Eye (tissue), 1 donor: ENCODE measurements at places on chromosomes 3 and 15.
A peak's percentile ranks its signal among the peaks of the same experiment; 100 is the strongest.

DNA sequence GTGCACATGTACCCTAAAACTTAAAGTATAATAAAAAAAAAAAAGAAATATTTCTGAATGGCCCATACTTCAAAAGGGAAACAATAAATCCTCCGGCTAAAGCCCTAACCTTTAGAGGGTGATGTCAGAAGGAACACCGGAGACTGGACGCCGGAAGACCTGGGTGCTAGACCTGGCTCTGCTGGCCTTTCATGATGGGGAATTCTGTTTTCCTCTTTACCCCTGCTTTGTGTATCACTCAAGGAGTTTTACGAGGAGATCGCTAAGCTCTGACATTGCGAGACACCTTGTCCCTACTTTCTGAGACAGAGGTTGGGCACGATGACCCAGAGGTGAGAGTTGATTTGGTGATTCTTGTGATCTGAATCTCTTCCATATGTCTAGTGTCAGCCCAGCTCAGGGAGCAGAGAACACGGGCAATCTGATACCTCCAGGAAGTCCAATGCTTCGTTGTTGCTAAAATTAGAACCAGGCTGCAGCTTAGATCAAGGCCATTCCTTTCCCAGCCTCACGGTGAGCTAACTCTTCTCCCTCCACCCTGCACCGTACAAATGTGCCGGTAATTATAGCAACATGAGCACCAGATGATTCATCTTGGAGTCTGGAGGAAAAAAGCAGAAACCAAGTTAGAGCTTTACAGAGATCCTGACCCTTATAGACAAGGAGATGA, 42.0 kb upstream of the CFAP161 start:
- peak; percentile 61 for DNase-seq

DNA sequence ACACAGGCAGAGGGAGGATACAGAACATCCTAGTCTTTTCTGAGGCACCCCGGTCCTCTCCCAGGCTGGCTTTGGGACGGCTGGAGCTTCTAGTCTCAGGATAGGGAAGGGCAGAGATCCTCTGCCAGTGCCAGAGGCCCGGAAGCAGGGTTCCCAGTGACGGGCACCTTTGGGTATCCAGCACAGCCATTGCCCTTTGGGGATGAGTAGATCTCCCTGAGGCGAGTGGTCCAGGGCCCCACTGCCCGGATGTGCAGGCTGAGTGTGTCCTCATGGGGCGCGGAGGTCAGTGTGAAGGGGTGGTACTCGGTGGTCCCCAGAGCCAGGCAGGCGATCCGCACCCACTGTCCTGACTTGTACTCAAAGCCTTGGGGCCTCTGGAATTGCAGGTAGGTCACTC, 18.3 kb downstream of the DUOX2 start:
- DNase-seq: no peak

- no peak for DNase-seq
Measured at GRCh38 chr3:128069271-128069670, 17.0 kb downstream of the SEC61A1 start.

DNA sequence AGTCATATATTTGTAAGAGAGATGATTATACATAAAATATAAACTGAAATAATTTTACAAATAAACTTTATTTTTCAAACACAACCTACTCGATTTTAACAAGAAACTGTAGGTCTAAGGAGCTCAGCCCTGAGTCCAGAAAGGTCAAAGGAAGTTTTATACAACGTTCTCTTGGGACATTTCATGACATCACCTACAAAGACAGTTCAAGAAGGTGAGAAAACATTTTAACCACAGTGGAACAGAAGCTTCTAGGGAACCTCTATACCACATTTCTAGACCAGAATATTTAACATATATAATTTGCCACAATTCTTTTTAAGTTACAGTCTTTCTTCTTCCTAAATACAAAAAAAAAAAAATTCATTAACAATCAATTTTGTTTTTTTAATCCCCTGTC, 40.1 kb downstream of the CBLB start:
- no peak for DNase-seq

DNA sequence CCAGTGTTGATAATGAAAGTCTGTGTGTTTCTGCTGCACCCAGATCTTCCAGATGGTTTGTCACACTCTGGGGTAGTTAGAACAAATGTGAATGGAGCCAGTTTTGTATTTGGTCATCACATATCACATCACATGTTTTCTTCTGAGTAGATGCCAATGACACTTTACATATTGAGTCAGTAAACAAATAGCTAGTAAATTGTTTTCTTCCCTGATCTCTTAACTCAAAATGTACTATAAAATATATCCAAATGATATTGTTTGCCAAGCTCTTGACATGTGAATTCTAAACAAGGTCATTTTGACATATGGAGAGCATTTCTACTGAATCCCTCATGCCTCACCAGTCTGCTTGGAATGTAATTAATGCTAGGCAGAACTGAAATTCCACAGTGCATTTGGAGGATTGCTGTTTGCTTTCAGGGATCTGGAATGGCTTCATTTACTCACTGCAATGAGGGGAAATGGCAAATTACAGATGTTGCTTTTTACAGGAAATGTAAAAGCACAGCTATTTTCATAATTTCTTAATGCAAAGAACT, 45.0 kb downstream of the PDHB start:
- DNase-seq: peak; percentile 76

DNA sequence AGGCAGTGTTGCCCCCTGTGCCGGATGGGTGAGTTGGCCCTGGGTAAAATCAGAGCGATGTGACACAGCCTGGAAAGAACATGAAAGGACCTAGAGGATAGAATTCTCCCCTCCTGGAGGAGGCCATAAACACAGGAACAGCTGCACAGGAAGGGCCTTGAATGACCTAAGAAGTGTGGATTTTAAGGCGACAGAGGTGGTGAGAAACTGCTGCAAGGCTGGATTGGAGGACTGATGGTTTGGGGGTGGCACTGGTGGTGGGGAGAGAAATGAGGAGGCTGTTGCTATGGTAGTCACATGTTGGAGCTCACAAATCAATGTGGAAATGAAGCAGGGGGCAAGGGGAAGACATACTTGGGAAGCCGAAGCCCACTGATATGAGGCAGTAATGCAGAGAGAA, 13.8 kb downstream of the XIRP1 start:
- no peak for DNase-seq

DNA sequence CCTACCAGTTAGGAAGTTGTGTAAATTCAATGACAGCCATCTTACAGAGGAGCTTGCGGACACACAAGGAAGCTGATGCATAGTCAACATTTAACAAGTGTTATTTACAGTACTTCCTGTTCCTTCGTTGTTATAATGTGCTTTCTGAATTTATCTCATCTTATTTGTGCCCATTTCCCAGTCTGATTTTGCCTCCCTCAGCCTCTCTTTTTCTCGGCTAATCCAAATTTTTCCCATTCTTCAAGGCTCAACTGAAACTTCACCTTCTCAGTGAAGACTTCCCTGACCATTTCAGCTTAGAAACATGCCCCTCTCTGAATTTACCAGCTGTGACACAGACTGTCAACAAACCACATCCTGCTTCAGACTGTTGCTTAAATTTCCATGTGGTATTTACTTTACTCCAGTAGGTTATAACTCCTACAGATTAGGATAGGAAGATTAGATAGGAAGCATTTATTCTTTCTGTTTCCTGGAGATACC, 55.7 kb upstream of the CP start:
- no peak for DNase-seq

DNA sequence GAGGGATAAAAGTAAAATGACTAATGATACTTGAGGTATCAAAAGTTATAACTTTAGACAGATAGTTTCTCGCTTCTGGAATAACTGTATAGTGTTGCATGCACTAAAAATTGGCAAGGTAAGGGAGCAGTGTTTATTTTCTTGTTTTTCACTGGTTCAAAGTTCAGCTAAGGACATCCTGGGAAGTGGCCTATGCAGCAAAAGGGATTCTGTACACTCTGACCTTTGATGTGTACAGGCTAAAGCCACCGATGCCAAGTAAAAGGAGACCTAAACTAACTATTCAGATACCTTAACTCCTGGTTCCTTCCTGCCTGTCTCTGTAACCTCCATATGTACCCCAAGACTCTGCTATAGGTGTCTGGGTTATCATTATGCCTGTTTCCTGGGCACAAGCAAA, 1.7 kb downstream of the FBXO40 start:
- no peak for DNase-seq

DNA sequence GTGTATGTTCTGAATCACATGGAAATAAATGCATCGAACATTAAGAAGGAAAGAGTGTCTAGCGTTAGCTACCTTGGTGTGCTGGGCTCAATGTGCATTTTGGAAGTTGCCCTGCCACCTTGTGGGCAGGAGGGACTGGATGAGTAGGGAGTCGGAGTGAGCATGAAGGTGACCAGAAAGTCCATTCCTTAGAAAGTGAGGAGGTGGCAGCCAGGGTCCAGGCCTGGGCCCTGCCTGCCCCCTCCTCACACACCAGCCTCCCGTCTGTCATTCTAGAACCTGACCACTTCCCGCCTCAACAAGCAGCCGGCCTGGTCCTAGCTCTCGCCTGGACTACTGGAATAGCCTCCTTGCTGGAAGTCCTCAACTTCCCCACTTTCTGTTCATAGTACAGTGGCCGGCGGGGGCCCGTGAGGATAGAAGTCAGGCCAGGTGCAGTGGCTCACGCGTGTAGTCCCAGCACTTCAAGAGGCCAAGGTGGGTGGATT, 10.2 kb upstream of the GATA2 start:
- DNase-seq: no peak

- peak; percentile 32 for DNase-seq
Measured at GRCh38 chr3:55718521-55718921, 231.4 kb upstream of the WNT5A start.

DNA sequence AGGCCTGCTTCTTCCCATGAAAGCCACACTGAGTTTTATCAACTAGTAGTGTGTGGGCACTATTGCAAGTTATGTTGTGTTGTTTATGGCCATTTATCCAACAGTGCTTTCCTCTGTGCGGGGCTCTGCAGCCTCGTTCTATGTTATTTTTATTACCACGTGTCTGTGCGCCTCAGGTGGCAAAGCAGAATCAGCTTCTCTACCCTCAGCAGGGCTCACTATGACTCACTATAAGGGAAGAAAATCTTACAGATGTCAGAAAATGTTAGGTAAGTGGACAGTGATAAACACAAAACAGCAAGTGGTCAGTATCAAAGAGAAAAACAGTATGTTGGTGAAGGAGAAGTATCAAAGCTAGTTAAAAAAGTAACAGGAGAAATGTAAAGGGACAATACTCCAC, 61.4 kb downstream of the MOBP start:
- DNase-seq: no peak

DNA sequence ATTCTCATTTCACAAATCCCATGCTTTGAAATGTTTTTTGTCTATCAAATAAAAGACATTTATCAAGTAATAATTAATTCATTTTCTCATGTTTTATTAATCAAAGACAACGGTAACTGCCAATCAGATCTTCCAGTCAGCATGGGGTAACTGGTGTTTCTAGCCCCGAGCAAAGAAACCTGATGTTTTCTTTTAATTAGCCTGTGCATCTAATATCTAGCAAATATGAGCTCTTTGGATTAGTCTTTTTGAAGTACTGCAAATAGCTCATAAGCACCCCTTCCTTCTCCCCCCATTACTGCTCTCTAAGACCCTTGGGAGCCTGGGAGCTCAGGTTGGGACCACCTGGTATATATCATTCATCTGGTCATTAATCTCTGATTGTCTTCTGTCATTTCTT, 43.1 kb upstream of the SRGAP3 start:
- DNase-seq: peak; percentile 52

DNA sequence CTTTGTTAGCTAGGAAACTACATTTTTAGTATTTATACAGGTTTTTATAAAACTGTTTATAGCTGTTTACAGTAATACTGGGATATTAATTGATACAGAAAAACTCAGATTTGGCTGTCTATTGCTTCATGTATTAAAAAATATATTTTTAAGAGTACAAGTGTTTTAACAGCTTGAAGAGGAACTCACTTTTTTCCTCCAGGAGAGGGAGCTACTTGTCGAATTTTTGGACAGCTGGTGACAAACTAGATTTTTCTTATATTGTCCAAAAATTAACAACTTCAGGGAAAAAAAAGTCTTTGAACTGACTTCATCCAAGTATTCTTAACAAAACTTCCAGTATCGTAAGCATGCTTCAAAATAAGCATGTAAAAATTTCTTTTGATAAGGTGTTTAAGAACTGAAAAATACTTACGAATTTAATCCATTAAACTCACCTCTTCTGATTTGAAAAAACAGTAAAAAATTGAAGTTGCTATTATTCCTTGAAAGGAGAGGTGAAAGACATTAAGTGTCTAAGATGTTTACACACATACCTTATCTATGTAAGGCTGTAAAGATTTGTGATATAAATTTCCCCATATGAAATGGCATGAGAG, 4.0 kb downstream of the DIPK2A start:
- peak; percentile 85 for DNase-seq

DNA sequence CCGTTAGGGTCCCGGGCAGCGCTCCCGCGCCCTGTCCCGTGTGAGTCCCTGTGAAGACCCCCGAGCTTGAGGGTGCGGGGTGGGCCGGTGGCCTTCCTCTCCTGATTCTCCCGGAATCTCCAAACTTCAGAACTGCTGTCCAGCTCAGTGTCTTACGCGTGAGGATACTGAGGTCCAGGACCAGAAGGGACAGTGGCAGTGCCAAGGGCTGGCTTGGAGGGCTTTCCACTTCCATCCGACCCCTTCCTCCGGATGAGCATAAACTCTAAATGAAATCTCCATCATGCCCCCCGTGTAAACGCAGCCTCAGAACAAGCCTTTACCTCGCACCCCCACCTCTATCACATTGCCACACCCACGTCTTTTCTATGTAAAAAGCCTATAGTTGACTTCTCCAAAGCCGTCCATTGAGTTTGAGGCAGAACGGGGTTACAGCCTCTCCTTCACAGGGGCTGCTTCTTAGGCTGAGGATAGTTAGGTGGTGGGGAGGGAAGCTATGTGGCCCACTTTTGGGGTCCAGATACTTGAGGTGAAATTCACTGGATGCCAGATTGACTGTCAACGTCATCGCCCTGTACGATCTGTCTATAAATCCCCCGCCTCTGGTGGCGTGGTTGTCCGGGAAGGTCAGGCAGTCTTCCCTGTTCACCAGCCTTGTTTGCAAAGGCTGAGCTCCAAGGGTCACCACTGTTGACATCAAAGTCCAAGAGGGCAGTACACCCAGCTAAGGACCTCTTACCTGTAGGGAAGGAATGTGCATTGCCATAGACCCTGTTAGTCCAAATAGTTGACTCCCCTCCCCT, 1.1 kb downstream of the EDEM1 start:
- DNase-seq: peak; percentile 68

DNA sequence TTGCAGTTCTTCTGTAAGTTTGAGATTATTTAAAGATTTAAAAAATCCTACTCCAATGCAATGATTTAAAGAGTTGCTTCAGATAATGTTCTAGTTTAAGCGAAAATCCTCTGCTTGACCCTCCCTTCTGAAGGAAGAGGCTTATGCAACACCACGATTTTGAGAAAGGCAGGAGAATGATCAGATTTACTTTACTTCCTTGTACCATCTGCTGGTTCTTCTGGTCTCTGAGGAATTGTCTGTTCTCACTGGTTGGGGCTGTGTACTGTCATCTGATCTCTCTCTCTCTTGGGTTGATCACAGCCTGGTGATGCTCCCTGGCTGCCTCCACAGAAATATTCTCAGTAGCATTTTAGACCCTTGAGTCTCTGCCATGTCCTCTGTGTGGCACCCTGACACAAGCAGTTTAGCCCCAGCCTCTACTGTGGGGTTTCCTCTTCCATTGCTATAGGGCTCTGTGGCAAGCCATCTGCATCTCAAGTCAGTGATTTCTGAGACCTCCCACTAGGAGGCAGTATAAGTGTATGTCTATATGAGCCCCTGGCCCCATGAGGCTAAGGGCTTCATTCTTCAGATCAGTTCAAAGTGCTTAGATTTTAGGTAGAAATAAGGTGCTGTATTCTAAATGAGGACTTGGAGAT, 50.8 kb upstream of the PLAAT1 start:
- DNase-seq: peak; percentile 66

- no peak for DNase-seq
Measured at GRCh38 chr3:9951598-9951961, 628 bp downstream of the PRRT3 start.
